Sigmoid colon (tissue), 7 donors: ENCODE measurements at places on chromosomes 1 and 21.

GRCh38 chr1:2546515-2547209 is 9.5 kb upstream of the TNFRSF14 start:
- peaks cover 38% of the 10 kb centered on the region for H3K4me1 ChIP-seq
- peak overlapping the region; percentile 85 for H3K27ac ChIP-seq
- H3K36me3 ChIP-seq = no peaks in the 10 kb centered on the region
- peak; percentile 93 for DNase-seq
- H3K27me3 ChIP-seq = peaks cover 60% of the 10 kb centered on the region

- H3K36me3 ChIP-seq = peaks cover 46% of the 10 kb centered on the region
- DNase-seq = no peak
- no peaks in the 10 kb centered on the region for H3K4me1 ChIP-seq
- H3K4me3 ChIP-seq = no peak overlapping the region
- no peak overlapping the region for H3K27ac ChIP-seq
- no peaks in the 10 kb centered on the region for H3K27me3 ChIP-seq
Measured at GRCh38 chr21:41832596-41833496, 46.3 kb downstream of the PRDM15 start.

GRCh38 chr1:53693773-53694717 is 44.9 kb downstream of the GLIS1 start:
- H3K4me1 ChIP-seq = no peaks in the 10 kb centered on the region
- no peak overlapping the region for H3K27ac ChIP-seq
- no peak for DNase-seq
- no peaks in the 10 kb centered on the region for H3K27me3 ChIP-seq
- H3K4me3 ChIP-seq = no peak overlapping the region
- no peaks in the 10 kb centered on the region for H3K36me3 ChIP-seq

DNA sequence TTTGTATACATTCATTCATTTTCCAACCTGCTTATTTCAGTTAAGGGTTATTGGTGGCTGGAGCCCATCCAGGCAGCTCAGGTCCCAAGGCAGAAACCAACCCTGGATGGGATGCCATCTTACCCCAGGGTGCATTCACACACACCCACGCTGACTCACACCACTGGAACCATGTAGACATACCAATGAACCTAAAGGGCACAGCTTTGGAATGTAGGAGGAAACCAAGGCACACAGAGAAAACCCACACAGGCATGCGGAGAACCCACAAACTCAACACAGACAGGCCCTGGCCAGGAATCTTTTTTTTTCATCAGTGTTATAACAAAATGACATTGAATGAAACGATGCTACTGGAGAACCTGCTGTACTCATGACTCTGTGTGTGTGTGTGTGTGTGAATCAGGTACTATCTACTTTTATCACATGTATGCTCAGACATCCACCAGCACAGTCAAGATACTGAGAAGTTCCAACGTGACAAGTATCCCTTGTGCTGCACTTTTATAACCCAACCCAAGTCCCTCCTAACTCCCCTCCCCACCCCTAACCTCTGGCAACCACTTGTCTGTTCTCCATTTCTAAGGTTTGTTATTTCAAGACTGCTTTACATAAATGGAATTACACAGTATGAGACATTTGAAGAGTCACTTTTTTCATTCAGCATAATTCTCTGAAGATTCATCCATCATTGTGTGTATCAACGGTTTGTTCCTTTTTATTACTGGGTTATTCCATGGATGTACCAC is 286.8 kb upstream of the PLD5 start:
- H3K4me3 ChIP-seq = no peak overlapping the region
- H3K36me3 ChIP-seq = no peaks in the 10 kb centered on the region
- DNase-seq = no peak
- no peak overlapping the region for H3K27ac ChIP-seq

DNA sequence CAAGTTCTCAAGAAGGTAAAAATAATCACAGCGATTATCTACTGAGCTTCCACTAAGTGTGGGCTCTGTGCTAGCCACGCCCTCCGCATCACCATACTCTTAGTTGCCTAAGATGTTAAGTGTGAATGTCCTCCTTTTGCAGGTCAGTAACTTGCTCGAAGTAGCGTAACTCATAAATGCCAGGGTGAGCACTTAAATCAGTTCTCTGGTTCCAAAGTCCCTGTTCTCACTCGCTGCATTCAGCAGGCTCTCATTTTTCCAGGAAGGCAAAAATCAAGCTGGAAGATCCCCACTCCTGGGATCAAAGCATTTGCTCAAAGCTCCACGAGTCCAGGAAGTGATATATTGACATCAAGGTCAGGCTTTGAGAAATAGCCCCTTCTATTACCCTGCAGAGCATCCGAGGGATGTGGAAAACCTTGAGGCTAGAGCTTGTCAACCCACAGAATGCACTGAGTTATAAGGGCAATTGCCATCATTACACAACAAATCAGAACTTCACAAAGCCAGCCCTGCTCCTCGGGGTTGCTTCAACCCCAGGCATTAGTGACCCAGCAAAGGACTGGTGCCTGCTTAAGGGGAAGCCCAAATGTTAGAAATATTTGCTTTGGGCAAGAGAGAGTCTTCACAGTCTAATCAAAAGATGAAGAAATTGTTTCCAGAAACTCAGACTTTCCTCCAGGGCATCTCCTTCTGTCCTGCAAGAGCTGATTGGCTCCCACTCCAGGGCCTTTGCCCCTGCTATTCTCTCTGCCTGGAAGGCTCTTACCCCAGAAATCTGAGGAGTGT is 19.5 kb downstream of the SLC30A1 start:
- no peak for DNase-seq
- no peaks in the 10 kb centered on the region for H3K4me1 ChIP-seq
- H3K4me3 ChIP-seq = no peak overlapping the region
- no peaks in the 10 kb centered on the region for H3K27me3 ChIP-seq
- no peaks in the 10 kb centered on the region for H3K36me3 ChIP-seq

DNA sequence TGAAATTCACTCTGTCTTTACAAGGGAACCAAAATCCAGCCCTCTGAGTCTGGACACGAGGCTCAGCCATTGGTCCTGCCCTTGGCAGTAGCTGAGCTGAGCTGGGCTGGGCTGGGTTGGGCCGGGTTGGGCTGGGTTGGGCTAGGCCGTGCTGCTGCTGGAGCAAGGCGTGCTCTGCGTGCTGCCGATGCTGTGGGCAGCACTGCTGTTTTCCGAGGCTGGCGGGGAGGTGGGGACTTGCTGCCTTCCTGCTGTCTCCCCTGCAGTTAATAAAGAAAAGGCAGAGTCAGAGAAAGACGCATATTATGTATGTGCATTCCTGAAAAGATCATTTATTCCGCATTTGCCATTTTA is 182.9 kb downstream of the CDC7 start:
- peak overlapping the region; percentile 54 for H3K27ac ChIP-seq
- no peak for DNase-seq
- no peaks in the 10 kb centered on the region for H3K4me1 ChIP-seq
- no peak overlapping the region for H3K4me3 ChIP-seq
- H3K27me3 ChIP-seq = no peaks in the 10 kb centered on the region

DNA sequence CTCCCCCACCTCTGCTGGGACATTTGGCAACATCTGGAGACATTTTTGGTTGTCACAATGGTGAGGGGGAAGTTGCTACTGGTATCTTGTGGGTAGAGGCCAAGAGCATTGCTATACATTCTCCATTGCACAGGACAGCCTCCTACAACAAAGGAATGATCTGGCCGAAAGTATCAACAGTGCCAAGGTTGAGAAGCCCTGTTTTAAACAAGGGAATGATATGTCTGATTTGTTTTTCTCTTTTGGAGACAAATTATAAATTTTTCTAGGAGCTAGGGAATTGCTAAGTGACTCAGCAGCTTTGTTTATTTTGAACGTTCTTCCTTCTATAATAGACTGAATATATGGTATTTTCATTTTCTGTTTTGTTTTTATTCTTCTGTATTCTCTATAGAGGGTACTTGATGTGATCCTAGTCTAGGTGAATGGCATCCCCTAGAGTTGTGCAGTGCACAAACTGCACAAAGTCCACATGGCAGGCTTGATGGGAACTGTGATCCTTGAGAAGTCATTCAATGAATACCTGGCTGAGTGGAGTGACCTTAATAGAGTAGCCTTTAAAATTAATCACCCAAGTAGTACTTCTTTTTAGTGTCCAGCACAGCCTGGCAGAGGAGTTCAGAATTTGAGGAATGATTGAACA is 288.6 kb upstream of the USP24 start:
- peak overlapping the region; percentile 40 for H3K27ac ChIP-seq
- H3K4me1 ChIP-seq = peaks cover 24% of the 10 kb centered on the region
- no peaks in the 10 kb centered on the region for H3K27me3 ChIP-seq
- H3K36me3 ChIP-seq = no peaks in the 10 kb centered on the region
- DNase-seq = no peak
- H3K4me3 ChIP-seq = no peak overlapping the region

DNA sequence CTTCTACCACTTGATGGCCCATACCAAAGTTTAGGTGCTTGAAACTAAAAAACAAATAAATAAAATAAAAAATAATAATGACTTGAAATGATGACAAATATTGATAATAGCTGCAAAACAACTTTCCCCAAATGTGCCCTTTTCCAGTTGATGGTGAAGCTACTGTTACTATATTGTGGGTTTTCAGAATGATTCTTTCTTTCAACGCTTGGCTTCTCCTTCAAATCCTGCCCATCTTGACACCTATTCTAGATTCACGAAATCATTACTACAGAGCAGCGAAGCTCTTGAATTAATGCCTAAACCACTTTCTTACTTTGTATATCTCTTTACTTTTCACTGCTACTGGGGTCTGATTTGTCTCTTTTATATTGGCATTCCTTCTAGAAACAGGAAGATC is 9.2 kb upstream of the C1orf141 start:
- no peaks in the 10 kb centered on the region for H3K27me3 ChIP-seq
- no peak overlapping the region for H3K4me3 ChIP-seq
- no peaks in the 10 kb centered on the region for H3K36me3 ChIP-seq
- H3K4me1 ChIP-seq = no peaks in the 10 kb centered on the region
- H3K27ac ChIP-seq = no peak overlapping the region

DNA sequence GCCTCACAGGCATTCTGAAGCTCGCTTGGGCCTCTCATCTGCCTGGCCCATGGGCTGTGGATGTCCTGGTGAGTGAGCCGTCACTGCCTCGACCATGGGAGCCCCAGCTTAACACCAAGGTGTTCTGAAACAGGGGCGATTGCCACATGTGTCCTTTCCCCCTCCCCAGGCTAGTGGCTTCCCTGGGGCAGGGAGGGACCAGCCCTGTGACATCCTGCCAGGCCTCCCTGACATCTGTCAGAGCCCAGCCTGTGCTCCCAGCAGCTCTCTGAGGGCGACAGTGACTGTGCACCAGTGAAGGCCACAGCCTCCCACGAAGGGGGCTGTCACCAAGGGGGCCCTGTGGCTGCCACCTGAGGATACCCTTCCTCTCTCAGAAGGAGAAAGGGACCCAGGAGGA is 35.9 kb upstream of the CCDC27 start:
- H3K4me3 ChIP-seq = no peak overlapping the region
- H3K4me1 ChIP-seq = peaks cover 6% of the 10 kb centered on the region
- DNase-seq = no peak
- H3K36me3 ChIP-seq = no peaks in the 10 kb centered on the region

GRCh38 chr1:29338908-29339575 is 102.7 kb downstream of the PTPRU start:
- no peak overlapping the region for H3K27ac ChIP-seq
- H3K4me3 ChIP-seq = no peak overlapping the region
- no peaks in the 10 kb centered on the region for H3K36me3 ChIP-seq
- no peak for DNase-seq
- no peaks in the 10 kb centered on the region for H3K27me3 ChIP-seq
- no peaks in the 10 kb centered on the region for H3K4me1 ChIP-seq

DNA sequence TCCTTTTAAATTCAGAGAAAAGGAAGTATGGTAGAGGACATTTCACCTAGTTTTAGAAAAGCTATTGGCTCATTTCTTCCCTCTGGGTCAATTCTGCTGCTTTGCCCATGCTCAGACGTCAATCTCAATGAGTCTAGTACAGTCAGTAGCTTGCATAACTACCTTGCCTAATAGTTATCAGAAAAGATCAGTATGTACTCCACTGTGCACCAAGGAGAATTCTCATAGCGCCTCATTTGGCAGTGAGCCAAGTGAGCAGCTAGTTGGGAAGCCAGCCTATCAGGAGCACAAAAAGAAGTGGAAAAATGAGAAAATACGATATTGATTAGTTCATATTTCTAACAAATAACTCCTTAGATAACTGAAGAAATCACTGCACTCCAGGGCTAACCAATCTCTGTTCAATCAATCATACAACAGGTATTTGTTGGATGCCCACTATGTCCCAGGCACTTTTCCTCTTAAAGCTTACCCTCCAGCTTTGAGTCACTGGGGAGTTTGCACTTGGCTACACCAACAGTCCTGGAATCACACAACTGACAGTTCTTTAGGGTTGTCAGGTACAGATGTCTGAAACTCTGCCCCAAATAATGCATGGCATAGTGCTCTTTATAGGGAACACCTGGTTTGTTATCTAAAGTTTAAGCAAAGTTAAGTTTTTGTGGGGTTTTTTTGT is 50.2 kb downstream of the PRDX6 start:
- DNase-seq = no peak
- no peak overlapping the region for H3K27ac ChIP-seq
- H3K4me1 ChIP-seq = peaks cover 9% of the 10 kb centered on the region
- no peak overlapping the region for H3K4me3 ChIP-seq
- no peaks in the 10 kb centered on the region for H3K27me3 ChIP-seq

DNA sequence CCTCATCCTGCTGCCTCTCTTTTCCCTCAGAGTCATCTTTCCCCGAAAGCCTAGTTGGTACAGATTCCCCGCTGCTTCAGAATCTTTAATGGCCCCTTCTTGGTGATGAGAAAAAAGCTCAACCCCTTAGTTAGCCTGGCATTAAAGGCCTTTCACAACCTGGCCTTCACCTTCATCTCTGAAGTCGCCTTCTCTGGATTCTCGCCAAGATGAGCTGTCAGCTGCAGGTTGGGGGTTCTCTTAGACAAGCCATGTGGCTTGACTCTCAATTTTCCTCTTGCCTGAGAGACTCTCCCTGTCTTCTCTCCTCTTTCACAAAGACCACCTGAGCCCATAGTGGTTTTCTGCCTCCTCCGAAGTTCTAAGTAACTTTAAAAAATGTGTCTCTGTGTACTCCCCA is 15.5 kb upstream of the DISC1 start:
- DNase-seq = no peak
- no peak overlapping the region for H3K27ac ChIP-seq
- no peaks in the 10 kb centered on the region for H3K36me3 ChIP-seq
- H3K4me1 ChIP-seq = no peaks in the 10 kb centered on the region
- H3K27me3 ChIP-seq = peaks cover 3% of the 10 kb centered on the region

DNA sequence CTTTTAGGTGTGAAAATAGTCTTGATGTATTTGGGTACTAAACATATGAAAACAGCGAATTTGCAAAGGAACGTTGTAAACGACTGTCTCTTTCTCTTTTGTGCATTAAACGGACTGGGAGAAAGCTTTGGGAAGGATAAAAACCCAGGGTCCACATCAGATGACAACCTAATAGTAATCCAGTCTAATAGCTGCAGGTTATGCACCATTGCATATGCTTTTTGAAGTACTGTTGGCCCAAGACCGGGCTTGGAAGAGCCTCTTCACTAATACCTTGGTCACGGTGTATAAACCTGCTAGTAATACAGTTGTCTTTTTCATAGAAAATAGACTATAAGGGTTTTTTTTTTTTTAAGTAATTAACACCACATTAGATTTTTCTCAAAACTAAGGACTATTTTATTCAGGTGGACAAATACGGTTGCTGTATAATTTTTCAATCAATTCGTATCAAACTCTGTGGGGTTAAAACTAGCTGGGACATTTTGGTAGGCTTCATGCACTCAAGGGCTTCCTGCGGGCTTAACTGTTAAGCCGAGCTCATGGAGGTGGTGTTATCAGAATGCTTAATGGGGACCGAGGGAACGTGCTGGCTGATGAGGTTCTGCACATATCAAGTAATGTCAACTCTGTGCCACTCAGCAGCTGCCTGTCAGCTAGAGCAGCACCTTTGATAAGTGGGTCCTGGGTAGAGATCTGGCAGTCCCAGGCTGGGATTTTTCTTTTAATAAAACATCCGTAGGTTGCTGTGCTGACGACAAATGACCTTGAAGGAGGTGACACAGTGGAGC is 2.1 kb downstream of the RYR2 start:
- H3K27ac ChIP-seq = peak overlapping the region; percentile 84
- H3K4me3 ChIP-seq = peak overlapping the region; percentile 71
- H3K27me3 ChIP-seq = peaks cover 4% of the 10 kb centered on the region
- peaks cover 42% of the 10 kb centered on the region for H3K4me1 ChIP-seq
